NCI-H1417 (cell line): ENCODE measurements at places on chromosomes 5 and 9.

DNA sequence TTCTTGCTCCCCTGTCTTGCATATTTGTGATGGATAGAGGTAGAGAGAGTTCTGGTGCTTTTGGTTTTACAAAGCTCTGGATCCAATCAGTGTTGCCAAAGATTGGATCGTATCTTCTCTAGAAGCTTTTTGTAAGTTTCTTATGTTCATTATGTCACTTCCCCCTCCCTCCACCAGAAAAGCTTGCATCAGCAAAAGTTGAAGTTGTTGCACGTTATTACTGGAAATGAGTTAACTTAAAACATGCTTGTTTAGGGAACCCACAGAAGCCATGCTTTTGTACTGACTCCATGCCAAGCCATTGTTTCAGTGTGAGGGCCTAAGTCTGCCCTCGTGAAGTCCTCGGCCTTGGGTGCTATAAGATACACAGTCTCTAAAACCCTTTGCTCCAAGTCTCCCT, 186.5 kb downstream of the ERCC6L2 start:
- DNase-seq = no peak

DNA sequence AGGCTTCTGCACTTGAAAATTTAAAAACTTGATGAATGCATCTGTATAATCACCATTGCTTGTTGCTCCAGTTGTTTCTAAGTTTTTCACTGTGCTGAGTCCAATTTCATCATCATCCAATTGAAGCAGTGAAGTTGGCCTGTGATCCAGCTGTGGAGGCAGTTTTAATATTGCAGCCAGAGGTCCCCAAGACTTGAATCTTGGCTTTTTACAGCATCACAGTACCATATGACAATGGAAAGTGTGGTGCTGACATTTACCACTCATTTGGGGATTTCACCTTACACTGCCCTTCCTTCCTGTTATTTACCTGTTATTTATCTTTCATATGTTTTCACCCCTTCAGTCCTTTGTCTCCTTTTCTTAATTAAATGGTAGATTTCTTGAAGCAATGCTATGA, 76.2 kb upstream of the SPIN1 start:
- no peak for DNase-seq

DNA sequence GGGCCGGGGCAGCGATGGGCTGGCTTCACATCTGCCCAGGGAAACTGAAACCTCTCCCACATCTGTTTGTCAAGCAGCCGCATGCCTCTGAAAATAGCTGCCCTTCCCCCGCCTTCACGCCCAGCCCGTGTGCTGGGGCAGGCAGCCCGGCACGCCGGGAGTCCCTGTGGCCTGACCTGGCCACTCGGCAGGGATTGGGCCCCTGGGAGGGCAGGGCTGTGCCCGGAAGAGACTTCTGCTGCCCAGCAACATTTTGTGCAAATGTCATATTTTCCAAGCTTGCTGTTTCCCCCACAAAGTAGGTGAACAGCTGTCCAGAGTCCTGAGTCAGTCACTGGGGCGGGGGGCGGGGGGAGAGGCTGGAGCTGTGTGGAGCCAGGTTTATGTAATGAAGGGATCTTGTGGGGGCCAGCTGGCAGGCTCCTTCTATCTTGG, 8.2 kb downstream of the COL27A1 start:
- peak; percentile 21 for DNase-seq

GRCh38 chr9:126463426-126463825, 136.8 kb downstream of the MVB12B start:
- DNase-seq = no peak

DNA sequence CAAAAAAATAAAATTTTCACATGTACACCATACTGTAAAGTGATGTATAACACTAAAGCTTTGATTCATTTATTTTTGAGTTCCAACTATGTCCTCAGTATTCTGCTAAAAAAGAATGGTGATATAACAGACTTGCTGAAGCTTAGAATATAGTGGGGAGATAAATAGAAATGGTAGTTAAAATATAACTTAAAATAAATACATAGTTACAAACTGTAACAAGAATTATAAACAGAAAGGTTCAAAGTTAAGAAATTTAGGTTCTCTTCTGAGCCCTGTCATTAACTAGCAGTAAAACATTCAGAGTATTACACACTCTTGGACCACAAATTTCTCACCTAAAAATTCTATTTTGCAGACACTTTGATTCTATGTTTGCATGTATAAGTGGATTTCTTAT, 392.1 kb downstream of the ANXA1 start:
- DNase-seq = no peak

- peak; percentile 64 for DNase-seq
Observed at GRCh38 chr9:93193388-93194220, 9.7 kb downstream of the WNK2 start.

DNA sequence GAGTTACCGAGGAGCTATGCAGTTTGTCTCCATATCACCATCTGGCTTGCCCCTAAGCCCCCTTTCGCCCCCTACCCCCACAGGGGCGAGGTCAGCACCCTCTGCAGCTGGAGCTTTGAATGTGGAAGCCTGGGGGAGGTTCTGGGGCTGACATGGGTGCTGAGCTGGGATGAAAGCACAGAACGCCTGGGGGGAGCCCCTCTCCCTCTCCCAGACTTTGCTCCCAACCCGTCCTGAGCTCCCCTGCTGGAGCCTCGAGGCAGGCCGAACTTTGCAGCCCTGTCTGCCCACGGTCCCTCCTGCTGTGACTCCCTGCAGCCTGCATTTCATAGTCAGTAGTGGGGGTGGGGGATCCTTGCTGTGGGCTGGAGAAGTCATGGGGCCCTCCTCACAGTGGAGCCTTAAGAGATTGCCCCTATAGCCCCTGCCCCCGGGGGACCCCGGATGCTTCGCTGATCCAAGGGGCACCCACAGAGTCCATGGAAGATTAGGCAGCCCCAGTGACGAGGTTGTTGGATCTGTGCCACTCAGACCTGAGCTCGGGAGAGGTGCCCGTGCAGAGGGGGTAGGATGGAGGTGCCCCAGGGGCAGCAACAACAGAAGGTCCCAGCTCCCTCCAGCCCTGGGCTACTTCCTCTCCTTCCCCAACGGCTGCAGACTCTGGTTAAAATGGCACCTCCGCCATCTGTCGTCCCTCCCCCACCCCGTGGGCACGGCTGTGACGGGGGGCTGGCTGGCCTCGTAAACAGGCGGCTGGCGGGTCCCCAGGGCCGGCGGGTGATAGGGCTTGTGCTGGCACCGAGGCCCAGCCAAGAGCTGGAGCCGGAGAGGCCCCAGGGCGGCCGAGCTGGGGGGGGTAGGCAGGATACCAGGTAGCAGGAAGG, 162.0 kb downstream of the C9orf50 start:
- DNase-seq = peak; percentile 81

DNA sequence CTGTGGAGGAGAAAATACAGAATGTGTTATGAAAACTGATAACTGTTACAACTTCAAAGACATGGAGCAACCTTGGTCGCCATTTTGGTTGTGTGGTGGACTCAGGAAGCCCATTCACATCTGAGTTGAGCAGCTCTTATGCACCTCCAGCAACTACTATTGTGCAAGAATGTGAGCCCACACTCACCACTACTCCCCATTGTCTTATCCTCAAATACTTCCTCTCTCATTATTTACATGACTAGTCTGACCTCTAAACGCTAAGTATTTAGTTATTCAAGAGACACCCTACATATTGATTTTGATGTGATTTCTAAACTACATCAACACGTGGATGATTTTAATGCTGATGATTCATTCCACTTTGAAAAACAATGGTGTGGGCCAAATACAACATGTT, 516.6 kb upstream of the CLINT1 start:
- no peak for DNase-seq
